ENCODE measurements at places on chromosomes 5 and 9. TPM values are rescaled to one million over a fixed set of nuclear protein-coding genes. Genes with fewer than 3 reads are reported as not detected.

Gene RICTOR
- total RNA-seq = 9.1 TPM

Gene AGXT2
- not detected for total RNA-seq

Gene CSNK1G3
- total RNA-seq = 26.2 TPM

Gene ZFP37
- total RNA-seq = 1.5 TPM

Gene RGS3
- 45.5 TPM for total RNA-seq

Gene NR5A1
- not detected for total RNA-seq

Gene IFNA13
- total RNA-seq = not detected

Gene MORN5
- not detected for total RNA-seq

Gene SH3GL2
- 0.34 TPM for total RNA-seq

Gene FOXD4L5
- total RNA-seq = not detected

Gene RIMOC1
- 9.7 TPM for total RNA-seq

Gene SLC4A9
- not detected for total RNA-seq

Gene TLE1
- 35.1 TPM for total RNA-seq

Gene MEF2C
- 1.9 TPM for total RNA-seq

Gene BSPRY
- not detected for total RNA-seq

Gene PARP8
- total RNA-seq = 3.3 TPM

Gene GMCL2
- total RNA-seq = not detected

Gene CDO1
- total RNA-seq = 19.0 TPM

Gene TLX3
- not detected for total RNA-seq

Gene SLC36A3
- total RNA-seq = not detected

Gene LCN12
- total RNA-seq = not detected

Gene C5orf46
- total RNA-seq = not detected

Gene GAPT
- not detected for total RNA-seq

Gene CCL27
- not detected for total RNA-seq

Gene ALDH1B1
- total RNA-seq = 38.8 TPM

Gene CARTPT
- not detected for total RNA-seq

Gene IFNA2
- not detected for total RNA-seq

Gene TAF1L
- not detected for total RNA-seq

Gene CCNB1
- total RNA-seq = 294 TPM

Gene GFRA3
- not detected for total RNA-seq

Gene CDX1
- not detected for total RNA-seq

Gene GPX8
- total RNA-seq = 137 TPM

Gene FGFR4
- 8.8 TPM for total RNA-seq

Gene LECT2
- not detected for total RNA-seq

Gene KYAT1
- 10.8 TPM for total RNA-seq

Gene CYLC2
- not detected for total RNA-seq

Gene NTNG2
- 0.15 TPM for total RNA-seq

Gene ZNF883
- total RNA-seq = 1.7 TPM

Gene SLC6A7
- not detected for total RNA-seq

Gene VCP
- 266 TPM for total RNA-seq

Gene PCDHGA10
- total RNA-seq = 4.9 TPM

Gene OR13J1
- not detected for total RNA-seq

Gene RGP1
- 10.1 TPM for total RNA-seq

Gene STX17
- total RNA-seq = 9.9 TPM

Gene SOHLH1
- total RNA-seq = not detected

Gene IRX1
- not detected for total RNA-seq

Gene LYRM7
- 5.2 TPM for total RNA-seq

Gene CORO2A
- 2.1 TPM for total RNA-seq

Gene INSL4
- total RNA-seq = not detected

Gene GLDC
- total RNA-seq = 0.34 TPM

Gene TRPM3
- total RNA-seq = not detected

Gene SMIM27
- 6.8 TPM for total RNA-seq

Gene SH3PXD2B
- 24.1 TPM for total RNA-seq

Gene NEUROG1
- not detected for total RNA-seq

Gene MTRR
- 16.4 TPM for total RNA-seq

Gene HDAC3
- 45.4 TPM for total RNA-seq

Gene PCDHA11
- total RNA-seq = not detected

Gene ABLIM3
- 64.7 TPM for total RNA-seq
